Urothelium cell line (cell line): ENCODE measurements at places on chromosomes 16 and 17.

DNA sequence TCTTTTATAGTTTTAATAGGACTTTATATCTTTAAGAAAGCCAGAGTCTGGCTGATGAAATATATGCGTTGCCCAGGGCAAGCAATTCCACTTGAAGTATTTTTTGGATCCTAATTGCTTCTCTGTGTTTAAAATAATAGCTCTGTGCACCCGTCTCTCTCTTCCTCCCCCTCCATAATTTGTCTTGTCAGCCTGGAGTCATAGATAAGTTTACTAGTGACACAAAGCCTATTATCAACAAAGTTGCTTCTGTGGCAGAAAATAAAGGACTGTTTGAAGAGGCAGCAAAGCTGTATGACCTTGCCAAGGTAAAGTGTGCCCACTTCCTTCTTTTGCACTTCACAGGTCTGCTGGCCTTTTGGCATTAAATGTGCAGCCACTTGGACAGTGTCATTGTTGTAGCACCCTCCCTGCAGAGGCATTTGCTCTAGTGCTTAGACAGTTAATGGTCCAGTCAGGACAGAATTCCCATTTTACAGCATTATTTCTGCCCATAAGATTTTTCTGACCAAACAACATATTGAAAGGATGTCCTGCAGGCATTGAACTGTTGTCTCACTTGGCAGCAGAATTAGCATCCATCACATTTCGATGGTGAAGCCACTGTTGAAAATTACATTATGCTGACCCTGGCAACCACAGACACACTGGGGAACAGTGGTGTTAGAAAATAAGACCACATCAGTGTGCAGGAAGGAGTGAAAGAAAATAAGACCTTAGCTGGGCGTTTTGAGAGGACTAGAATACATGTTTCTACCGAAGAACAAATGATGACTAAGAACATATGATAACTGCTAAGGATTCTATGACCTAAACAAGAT, 28.4 kb upstream of the SLC12A3 start:
- no peak for DNase-seq

DNA sequence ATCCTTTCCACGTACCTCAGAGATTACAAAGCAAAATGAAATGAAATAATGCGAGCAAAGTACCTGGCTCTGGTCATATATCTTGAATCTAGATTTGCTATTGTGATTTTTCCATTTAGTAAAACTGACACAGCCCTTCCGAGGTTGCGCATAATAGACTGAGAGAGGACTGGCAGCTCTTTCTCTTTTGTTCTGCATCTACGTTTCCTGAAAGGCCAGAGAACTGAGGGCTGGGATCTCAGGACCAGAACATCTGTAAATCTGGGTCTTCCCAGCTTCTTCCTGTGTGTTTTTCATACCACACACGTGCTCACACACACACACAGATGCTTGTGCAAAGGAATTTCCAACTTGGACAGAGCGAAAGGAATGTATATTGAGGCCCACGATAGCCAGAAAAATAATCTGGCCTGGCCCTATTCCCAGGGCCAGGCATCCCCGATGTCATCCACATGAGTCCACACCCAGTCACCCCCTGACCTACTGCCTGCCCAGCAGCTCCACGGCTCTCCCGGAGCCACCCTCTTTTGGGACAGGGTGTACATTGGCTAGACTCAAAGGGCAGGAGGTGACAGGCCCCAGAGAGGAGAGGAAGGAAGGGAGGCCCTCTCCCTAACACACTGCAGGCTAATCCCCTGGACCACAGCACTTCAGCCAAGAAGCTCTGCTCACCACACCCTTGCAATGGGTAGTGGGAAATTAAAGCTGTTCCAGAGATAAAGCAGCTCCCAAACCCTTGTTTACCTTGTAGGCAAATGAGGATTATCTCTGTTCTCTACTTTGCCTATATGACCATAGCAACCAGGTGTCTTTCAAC, 41.8 kb downstream of the NOL11 start:
- no peak for DNase-seq

- DNase-seq: no peak
Observed at GRCh38 chr17:57356153-57356718, 99.9 kb downstream of the MSI2 start.

DNA sequence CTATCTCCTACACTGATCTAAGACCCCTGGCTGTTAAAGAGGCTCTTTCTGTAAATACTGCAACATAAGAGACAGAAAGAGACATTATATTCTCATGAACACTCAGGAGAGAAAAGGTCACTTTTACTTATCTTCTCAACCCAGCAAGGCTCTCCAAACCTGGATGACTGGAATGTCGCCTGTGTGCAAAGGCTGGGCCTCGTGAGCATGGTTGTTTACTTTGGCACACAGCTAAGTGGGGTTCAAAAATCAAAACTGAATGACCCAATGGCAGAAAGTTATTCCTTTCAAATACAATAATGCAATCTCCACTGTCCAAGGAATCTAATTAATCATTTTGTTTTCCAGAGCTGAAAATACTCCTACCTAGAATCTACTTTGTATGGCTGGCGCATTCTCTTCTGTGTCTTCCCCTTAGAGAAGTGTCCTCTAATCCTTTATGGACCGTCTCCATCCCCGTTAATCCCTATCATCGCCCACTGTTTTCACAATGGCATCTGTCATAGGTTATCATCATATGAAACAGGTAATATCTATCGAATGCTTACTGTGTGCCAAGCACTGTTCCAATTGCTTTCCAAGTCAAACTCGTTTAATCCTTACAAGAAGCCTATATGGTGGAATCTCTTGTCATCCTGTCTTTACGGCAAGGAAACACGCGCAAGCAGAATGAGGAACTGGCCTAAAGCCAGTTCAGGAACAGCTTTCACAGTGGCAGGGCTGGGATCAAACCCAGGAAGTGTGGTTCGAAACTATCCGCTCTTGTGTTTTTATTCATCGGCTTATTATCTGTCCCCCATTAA, 1.3 kb downstream of the SLX4 start:
- peak; percentile 7 for DNase-seq
